ENCODE measurements at places on chromosomes 4 and X.

DNA sequence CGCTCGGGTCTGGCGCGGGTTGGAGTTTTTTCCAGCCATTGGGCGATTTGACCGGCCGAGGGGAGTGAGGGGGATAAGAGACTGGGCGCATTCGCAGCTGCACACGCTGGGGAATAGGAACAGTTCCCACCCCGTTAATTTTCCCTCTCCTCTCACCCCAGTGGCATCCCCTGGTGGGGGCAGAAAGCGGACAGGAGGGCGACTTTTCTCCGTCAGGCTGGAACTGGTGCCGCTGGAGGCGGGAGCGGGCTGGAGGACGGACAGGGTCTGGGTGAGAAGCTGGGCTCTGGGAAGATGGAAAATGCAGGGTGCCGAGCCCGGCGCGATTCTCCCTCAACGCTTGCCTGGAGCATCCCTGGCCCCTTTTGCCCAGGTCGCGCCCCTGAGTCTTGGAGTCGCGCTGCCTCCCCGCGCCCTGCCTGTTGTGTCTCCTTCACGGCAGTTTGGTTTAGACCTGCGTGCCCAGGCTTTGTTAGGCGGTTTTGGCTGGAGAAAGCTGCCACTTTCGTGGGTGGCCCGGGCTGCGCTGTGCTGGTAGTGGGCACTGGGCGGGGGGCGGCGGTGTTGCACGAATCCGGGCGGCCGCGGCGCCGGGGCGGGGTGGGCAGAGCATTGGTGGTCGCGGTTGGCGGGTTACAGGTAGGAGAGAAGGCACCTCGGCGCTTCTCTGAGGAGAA is 2.0 kb downstream of the ADGRL3 start:
- DNase-seq = peak; percentile 12

GRCh38 chrX:53044995-53045394 is 3.6 kb upstream of the GPR173 start:
- no peak for DNase-seq

DNA sequence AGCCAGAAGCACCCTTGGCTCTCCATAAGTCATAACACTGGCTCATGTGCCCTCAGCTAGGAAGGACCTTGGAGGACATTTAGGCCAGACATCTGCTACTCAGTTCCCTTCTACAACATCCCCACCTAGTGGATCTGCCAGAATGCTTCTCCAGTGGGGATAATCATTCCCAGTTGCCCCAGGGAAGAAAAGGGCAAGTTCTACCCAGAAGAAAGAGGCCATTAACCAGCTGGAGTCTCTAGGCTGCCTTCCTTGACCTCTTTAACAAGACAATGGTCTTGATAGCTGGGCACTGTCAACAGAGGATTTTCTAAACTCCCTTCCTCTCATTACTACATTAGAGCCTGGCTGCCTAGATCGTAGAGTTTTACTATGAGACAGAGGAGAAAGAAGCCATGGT is 42.0 kb downstream of the LGI2 start:
- peak; percentile 77 for DNase-seq

DNA sequence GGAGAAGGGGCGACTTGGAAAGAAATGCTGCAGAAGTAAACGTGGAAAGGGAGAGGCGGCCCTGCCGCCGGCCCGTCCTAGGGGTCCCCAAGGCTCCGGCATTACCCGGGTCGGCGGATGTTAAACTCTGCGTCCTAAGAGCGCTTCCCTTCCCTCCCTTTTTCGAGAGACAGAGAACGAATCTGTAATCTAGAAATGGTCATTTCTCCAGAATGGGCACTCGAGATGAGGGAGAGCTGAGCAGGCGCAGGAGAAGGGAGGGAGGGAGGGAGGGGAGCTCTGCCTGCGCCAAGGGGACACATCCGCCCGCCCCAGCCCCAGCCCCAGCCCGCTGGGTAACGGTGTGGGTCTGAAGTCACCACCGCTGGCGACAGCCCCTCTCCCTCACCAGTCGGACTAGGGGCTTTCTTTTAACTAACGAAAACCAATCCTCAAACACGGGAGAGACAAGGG is 1.7 kb downstream of the HCFC1 start:
- peak; percentile 35 for DNase-seq

All from fibroblast of pulmonary artery (primary cell).